ENCODE measurements at places on chromosomes 7 and 10.

DNA sequence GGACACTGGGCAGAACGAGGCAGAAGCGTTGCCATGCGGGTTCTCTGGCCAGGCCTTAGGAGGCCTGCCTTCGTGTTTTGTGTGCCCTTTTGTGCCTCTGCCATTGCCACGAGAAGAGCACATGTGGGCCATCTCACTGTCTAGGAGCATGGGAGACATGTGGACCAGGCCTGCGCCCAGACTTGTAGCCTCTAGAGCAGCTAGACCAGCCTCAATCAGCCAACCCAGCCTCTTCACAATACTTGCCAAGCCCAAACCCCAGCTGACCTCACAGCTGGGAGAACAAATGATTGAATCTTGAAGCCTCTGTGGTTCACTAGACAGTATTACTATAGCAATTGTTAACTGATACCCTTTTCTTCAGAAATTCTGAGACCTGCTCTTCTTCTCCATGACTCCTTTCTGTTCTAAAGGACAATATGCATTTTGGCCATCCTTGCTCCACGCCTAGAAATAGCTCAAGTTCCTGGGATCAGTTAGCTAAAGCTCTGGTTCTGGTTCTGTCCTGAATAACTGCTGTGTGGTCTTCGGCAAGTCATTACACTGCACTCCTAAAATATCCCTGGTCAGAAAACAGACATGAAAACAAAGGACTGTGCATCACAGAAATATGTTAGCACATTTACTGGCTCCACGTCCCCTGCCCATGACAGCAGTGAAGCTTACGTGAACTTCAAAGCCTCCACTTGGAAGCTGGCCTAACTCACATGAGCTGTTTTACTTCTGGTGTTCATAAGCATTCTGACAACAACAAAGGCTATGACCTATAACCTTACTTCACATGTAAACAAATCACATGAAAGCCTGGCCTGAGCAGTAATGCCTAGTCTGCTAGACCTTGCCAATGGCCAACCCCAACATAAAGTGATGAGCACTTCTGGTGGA is 72.3 kb upstream of the MKRN1 start:
- H3K4me3 ChIP-seq = no peak overlapping the region
- H3K27ac ChIP-seq = no peak overlapping the region
- H3K27me3 ChIP-seq = no peaks in the 10 kb centered on the region
- H3K4me1 ChIP-seq = no peaks in the 10 kb centered on the region
- DNase-seq = no peak

- no peak for DNase-seq
- no peaks in the 10 kb centered on the region for H3K4me1 ChIP-seq
Observed at GRCh38 chr10:63646491-63646890, 125.3 kb downstream of the REEP3 start.

GRCh38 chr10:1206101-1206500 is 149.9 kb downstream of the WDR37 start:
- H3K36me3 ChIP-seq = no peaks in the 10 kb centered on the region
- peaks cover 82% of the 10 kb centered on the region for H3K27me3 ChIP-seq
- no peak overlapping the region for H3K4me3 ChIP-seq
- no peaks in the 10 kb centered on the region for H3K4me1 ChIP-seq
- no peak overlapping the region for H3K27ac ChIP-seq

DNA sequence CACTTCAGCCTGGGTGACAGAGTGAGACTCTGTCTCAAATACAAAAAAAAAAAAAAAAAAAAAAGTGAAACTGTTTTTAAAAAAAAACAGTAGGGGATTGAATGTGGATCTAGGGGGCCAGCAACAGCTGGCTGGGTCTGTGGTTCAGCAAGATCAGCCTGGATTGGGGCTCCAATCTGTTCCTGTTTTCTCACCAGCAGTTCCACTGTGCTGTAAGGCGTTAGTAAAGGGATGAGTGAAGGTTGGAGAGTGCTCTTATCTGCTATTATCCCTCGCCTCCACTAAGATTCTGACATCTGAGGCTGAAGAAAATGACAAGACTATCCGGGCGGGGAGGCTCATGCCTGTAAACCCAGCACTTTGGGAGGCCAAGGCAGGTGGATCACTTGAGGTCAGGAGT is 41.6 kb upstream of the GTF2IRD1 start:
- no peak overlapping the region for H3K27ac ChIP-seq
- no peaks in the 10 kb centered on the region for H3K27me3 ChIP-seq
- no peaks in the 10 kb centered on the region for H3K36me3 ChIP-seq
- no peaks in the 10 kb centered on the region for H3K4me1 ChIP-seq
- DNase-seq = no peak

GRCh38 chr7:45098983-45099839 is 10.4 kb upstream of the NACAD start:
- peaks cover 29% of the 10 kb centered on the region for H3K36me3 ChIP-seq
- H3K4me3 ChIP-seq = no peak overlapping the region
- H3K27me3 ChIP-seq = no peaks in the 10 kb centered on the region

DNA sequence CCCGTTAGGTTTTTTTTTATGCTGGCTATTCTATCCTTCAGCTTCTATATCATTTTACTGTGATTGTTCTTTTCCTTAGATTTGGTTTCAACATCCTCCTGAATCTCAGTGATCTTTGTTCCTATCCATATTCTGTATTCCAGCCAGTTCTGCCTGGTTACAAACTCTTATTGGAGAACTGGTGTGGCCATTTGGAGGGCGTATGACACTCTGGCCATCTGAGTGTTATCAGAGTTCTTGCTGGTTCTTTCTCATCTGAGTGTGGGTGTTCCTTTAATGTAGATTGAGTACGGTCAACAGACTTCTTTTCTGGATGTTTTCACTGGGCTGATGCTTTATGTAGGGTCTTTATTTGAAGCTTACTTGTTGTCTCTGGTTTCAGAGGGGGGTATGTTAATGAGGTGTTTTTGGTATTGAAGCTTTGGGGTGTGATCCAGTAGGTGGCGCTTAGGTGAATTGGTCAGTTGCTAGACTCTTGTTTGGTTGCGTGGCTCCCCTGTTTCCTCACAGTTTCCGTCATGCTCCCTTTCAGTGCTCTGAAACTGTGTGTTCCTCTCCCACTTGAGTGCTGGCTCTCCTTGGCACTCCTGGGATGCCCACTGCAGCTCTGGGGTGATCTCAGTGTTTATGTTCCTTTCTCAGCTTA is 80.7 kb downstream of the FANK1 start:
- no peaks in the 10 kb centered on the region for H3K27me3 ChIP-seq
- no peak for DNase-seq
- no peak overlapping the region for H3K27ac ChIP-seq
- peaks cover 7% of the 10 kb centered on the region for H3K4me1 ChIP-seq

All from PC-9 (cell line).